T-helper 2 cell treated with Interferon-gamma antibody and Interleukin-4, amounts not matched to agents 100 ng/mL and 5 ng/mL, for 36 hours (primary cell): ENCODE measurements at places on chromosomes 6 and 20. TPM values are rescaled to one million over a fixed set of nuclear protein-coding genes. Genes with fewer than 3 reads are reported as not detected.

Gene CDSN
- total RNA-seq = not detected in 2 replicates

Gene PDYN
- not detected in 2 replicates for total RNA-seq

Gene BTN1A1
- total RNA-seq = not detected in 2 replicates

Gene TRIM10
- total RNA-seq = 0.05 TPM in 1 of 2 replicates, not detected in the other

Gene OGFR
- total RNA-seq = 77.5 and 79.2 TPM in 2 replicates

Gene SLC13A3
- not detected in 2 replicates for total RNA-seq

Gene FUT9
- not detected in 2 replicates for total RNA-seq
